ENCODE measurements at places on chromosomes 3 and 15. TPM values are rescaled to one million over a fixed set of nuclear protein-coding genes. Genes with fewer than 3 reads are reported as not detected.

DNA sequence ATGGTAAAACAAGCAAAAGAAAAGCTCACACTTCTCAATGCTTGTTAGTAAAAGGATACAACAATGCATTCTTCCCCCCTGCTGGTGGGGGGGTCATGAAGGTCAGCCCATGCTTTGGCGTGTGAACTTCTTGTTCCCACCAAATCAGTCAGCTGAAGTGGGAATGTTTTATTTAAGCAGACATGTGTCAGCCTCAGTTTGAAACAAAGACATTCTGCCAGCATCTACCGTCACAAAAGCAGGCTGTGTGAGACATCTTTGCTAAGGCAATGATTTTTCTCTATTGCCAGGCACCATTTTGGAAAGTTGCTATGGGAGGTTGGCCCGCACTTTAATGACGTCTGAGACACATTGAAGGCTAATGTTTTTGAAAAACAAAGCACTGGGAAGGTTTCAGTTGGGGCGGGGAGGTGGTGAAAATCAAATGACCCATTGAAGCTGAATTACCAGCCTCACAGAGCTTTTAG is 206.6 kb downstream of the TLE3 start:
- no peak for DNase-seq
- H3K36me3 ChIP-seq, result no peaks in the 10 kb centered on the region
- no peak overlapping the region for H3K4me3 ChIP-seq

DNA sequence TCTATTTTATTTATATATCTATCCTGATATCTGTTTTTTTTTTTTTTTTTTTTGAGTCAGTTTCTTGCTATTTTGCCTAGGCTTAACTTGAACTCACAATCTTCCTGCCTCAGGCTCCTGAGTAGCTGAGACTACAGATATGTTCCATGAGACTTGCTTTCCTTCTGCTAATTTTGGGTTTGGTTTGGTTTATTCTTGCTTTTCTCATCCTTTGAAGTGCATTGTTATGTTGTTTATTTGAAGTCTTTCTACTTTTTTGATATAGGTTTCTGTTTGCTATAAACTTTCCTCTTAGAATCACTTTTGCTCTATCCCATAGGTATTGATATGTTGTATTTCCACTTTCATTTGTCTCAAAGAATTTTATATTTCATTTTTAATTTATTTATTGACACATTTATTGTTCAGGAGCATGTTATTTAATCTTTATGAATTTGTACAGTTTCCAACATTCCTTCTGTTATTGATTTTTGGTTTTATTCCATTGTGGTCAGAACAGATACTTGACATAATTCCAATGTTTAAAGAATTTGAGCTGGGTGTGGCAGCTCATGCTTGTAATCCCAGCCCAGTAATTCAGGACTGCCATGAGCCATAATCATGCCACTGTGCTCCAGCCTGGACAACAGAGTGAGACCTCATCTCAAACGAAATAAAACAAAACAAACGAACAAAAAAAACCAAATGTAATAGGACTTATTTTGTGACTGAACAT is 62.3 kb upstream of the PLSCR4 start:
- no peaks in the 10 kb centered on the region for H3K36me3 ChIP-seq
- no peak overlapping the region for H3K27ac ChIP-seq
- H3K4me3 ChIP-seq, result no peak overlapping the region
- DNase-seq, result no peak
- H3K27me3 ChIP-seq, result no peaks in the 10 kb centered on the region

- no peak overlapping the region for H3K4me3 ChIP-seq
- no peaks in the 10 kb centered on the region for H3K27me3 ChIP-seq
- H3K27ac ChIP-seq, result no peak overlapping the region
- H3K36me3 ChIP-seq, result no peaks in the 10 kb centered on the region
- no peaks in the 10 kb centered on the region for H3K4me1 ChIP-seq
Measured at GRCh38 chr3:181756645-181757297, 45.0 kb downstream of the SOX2 start.

- H3K36me3 ChIP-seq, result no peaks in the 10 kb centered on the region
- no peak for DNase-seq
- peaks cover 2% of the 10 kb centered on the region for H3K27me3 ChIP-seq
- H3K4me1 ChIP-seq, result no peaks in the 10 kb centered on the region
Measured at GRCh38 chr3:149536429-149536828, 61.9 kb downstream of the TM4SF4 start.

DNA sequence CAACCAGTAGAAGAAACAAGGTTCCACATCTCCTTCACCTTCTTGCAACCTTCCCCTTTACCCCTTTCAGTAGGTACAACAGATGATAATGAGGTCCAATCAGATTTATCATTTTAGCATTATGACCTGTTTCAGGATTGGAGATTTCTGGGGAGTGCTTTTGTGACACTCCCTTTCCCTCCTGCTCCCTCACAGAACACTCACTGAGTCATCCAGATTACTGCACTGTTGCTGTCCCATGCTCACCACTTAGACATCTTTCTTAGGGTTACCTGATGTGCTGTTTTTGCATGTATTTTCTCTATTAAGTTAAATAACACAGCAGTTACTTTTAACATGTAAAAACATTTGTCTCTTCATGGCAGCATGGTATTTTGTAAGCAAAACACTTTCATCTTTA is 118.5 kb downstream of the MFSD1 start:
- no peak overlapping the region for H3K4me3 ChIP-seq
- no peaks in the 10 kb centered on the region for H3K27me3 ChIP-seq
- H3K36me3 ChIP-seq, result no peaks in the 10 kb centered on the region

GRCh38 chr15:89179966-89180875 is 41.2 kb downstream of the RLBP1 start:
- H3K27ac ChIP-seq, result no peak overlapping the region
- no peaks in the 10 kb centered on the region for H3K27me3 ChIP-seq
- no peaks in the 10 kb centered on the region for H3K36me3 ChIP-seq
- no peak for DNase-seq
- no peaks in the 10 kb centered on the region for H3K4me1 ChIP-seq

- no peak overlapping the region for H3K27ac ChIP-seq
- no peaks in the 10 kb centered on the region for H3K27me3 ChIP-seq
- no peaks in the 10 kb centered on the region for H3K36me3 ChIP-seq
- no peak for DNase-seq
- H3K4me1 ChIP-seq, result no peaks in the 10 kb centered on the region
- H3K4me3 ChIP-seq, result no peak overlapping the region
Measured at GRCh38 chr3:14488286-14489041, 51.7 kb downstream of the GRIP2 start.

Gene SLC6A20
- total RNA-seq, result not detected

GRCh38 chr3:63950698-63951097 is 38.5 kb upstream of the SCAANT1 start:
- no peak for DNase-seq
- H3K36me3 ChIP-seq, result no peaks in the 10 kb centered on the region
- H3K4me1 ChIP-seq, result peaks cover 28% of the 10 kb centered on the region
- no peak overlapping the region for H3K4me3 ChIP-seq

Gene UBP1
- 61.4 TPM for total RNA-seq
